ENCODE measurements at places on chromosomes 6 and 20.

- no peak for DNase-seq
Observed at GRCh38 chr6:37635319-37635718, 62.4 kb downstream of the MDGA1 start.

- DNase-seq, result peak; percentile 37
Observed at GRCh38 chr6:33854572-33855030, 50.8 kb upstream of the MLN start.

DNA sequence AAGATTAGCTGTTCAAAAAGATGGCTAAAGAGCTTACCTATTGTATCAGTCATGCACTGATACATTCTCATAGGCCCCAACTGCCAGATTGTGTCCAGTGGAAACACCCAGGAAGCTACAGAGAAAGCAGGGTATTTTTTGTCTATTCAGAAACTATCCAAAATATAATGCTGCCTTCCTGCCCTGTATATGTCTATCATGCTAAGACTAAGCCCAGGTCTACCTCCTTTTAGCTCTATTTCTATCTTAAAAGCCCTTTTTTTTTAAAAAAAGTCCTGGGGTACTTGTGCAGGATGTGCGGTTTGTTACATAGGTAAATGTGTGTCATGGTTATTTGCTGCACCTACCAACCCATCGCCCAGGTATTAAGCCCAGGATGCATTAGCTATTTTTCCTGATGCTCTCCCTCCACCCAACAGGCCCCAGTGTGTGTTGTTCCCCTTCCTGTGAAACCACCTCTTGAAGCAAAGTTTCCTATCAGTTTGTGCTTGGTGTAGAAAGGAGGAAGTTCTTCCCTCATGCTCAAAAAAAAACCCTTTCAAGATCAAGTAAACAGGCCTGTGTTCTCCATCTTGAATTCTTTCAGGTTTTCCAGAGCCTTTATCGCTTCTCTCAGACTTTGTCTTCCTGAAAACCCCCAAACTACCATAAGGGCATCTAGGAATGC, 514 bp downstream of the DEFB129 start:
- DNase-seq, result no peak

- peak; percentile 73 for DNase-seq
Observed at GRCh38 chr6:22145823-22146677, 150.8 kb downstream of the PRL start.

GRCh38 chr6:154611241-154611640, 100.8 kb upstream of the CNKSR3 start:
- no peak for DNase-seq

GRCh38 chr6:98650941-98651340, 183.4 kb upstream of the POU3F2 start:
- DNase-seq, result no peak

- DNase-seq, result no peak
Observed at GRCh38 chr20:58755766-58756449, 63.3 kb downstream of the NPEPL1 start.

GRCh38 chr6:97282238-97282725, 734 bp downstream of the MMS22L start:
- peak; percentile 1 for DNase-seq

DNA sequence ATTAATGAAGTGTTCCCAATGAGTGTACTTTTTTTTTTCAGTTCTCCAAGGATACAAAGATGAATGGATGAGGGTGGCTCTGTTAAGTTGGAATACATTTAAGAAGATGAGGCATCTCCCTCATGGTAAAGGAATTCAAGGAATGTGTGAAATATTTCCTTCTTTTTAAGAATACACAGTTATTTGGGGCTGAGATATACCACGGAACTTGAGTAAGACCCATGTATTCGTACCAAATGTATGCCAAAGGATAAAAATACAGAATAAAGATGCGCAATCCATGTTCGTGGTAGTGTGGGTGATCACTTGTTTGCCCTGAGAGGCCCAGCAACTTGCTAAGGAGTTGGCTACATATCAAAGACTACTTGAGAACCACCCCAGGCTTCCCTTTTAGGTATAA, 164.2 kb upstream of the TCF21 start:
- peak; percentile 81 for DNase-seq

Data from AG10803 (cell line).